ENCODE measurements at places on chromosomes 4 and X.

DNA sequence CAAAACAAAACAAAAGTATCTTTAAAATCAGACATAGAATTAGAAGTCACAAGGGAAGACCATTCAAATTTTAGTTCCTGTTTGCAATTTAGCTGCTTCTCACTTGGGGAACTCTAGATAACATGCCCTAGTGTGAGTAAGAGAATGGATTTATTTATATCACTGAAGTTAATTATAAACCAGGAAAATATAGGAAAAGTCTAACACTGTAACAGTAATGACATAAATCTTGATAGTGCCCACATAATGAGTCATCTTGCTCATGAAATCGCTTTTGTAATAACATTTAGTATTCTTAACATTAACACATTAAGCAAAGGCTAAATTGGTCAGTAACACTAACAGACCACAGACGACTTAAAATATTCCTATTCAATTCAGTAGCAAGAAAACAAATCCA, 710.7 kb downstream of the STPG2 start:
- no peak for DNase-seq

- no peak for DNase-seq
These were observed 160.8 kb upstream of the ANK2 start for GRCh38 chr4:112888622-112889021.

- no peak for DNase-seq
These were observed 40.8 kb downstream of the MGARP start for GRCh38 chr4:139239127-139239772.

GRCh38 chr4:76198411-76199237, 15.0 kb downstream of the SCARB2 start:
- DNase-seq: peak; percentile 22

DNA sequence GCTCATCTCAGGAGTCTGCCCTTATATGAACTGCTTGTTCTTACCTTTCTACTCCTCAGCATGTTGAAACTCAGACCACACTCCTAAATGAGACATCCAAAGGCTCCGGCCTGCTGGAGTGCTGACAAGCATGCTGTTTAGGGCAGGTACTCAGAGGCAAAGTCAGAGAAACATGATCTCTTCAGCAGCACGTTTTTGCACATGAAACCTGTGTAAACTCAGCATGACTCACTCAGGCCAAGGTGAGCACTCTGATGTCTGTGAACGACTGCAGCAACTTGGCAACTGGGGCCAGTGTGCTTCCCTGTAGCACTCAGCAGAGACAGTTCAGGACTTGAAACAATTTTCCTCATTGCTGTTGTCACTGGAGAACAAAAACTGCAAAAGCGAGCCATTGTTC, 109.6 kb downstream of the PACRGL start:
- no peak for DNase-seq

- DNase-seq: no peak
These were observed 131.2 kb downstream of the ZNF518B start for GRCh38 chr4:10326075-10326474.

DNA sequence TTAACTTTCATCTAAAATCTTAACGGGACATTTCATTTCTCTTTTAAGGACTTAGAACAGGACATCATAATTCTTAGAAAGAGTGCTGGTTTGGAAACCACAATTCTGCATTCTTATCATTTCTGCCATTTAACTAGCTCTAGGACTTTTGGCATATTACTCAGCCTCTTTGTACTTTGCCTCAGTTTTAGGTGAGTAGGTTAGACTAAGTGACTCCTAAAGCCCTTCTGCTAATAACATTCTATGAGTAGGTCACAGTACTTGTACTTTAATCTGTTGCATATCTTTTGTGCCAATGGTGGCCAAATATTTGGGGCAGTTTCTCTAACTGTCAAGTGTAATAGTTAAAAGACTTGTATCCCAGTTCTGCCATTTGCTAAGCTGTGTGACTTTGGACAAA, 115.4 kb upstream of the NUDT6 start:
- DNase-seq: no peak

DNA sequence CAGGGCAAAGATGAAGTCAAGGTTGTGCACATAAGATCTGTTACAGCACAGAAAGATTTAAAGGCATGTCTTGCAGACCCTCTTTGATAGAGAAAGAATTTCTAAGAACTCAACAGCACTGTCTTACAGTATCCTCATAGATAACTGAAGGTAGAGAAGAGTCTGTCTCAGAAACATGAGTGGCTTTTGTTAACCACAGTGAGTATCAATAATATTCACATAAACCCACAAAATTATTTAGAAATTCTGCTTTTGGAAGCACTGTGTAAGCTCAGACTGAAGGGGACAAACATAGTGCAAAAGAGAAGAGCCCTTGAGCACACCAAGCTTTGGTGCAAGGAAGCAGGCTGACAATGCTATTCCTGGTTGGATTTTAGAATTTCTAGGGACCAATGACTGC, 166.0 kb upstream of the SH3RF1 start:
- no peak for DNase-seq

GRCh38 chrX:11640089-11640488, 25.6 kb downstream of the ARHGAP6 start:
- no peak for DNase-seq

DNA sequence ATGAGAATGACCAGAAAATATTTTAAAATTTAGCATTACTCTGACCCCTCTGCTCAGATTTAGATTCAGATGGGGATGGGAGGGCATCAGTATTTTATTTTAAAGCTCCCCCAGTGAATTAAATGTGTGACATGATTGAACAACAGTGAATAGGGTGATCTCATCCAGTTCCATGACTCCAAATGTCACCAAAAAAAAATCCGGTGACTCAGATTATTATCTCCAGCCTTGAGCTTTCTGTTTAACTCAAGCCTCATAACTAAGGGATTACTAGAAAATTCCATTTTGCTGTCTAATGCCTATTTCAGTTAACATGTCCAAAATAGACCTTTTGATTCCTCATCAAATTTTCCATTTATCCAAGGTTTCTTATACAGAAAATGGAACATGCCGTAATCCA, 121.8 kb upstream of the TMEM47 start:
- no peak for DNase-seq

GRCh38 chr4:146245246-146245645, 30.9 kb downstream of the REELD1 start:
- DNase-seq: no peak

- no peak for DNase-seq
These were observed 87.4 kb upstream of the ETNPPL start for GRCh38 chr4:108850219-108850649.

DNA sequence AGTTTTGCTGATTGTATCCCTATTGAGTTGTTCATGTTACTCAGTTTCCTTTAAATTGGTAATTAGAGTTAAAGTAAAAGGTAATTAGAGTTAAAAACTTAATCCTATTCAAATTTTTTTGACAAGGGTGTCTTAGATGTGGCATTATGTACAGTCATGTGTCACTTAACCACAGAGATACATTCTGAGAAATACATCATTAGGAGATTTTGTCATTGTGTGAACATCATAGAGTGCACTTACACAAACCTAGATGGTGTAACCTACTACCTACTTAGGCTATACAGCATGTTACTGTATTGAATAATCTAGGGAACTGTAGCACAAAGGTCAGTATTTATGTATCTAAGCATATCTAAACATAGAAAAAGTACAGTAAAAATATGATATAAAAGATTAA, 39.2 kb downstream of the BEX3 start:
- DNase-seq: no peak

- DNase-seq: no peak
These were observed 11.4 kb downstream of the FAM120C start for GRCh38 chrX:54171527-54172250.

- no peak for DNase-seq
These were observed 144.4 kb downstream of the GLUD2 start for GRCh38 chrX:121191779-121192178.

DNA sequence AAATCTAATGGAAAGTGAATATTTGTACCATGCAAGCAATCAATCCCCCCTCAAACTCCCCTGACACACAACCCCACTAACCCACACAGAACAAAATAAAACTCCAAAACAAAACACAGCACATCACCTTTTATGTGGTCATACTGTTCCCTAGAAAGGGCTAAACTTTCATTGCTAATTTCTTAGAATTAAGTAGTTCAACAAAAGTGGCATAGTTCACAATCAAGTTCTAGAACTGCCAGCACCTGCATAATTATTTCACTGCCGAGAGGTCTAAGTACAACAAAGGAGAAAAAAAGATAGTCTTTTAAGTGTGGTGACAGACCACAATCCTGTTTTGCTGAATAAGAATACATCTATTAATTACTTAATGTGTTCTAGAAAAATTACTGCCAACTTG, 58.8 kb downstream of the AMMECR1 start:
- DNase-seq: no peak

- DNase-seq: no peak
These were observed 39.9 kb upstream of the RXFP1 start for GRCh38 chr4:158481811-158482210.

GRCh38 chr4:65646136-65646535, 24.2 kb downstream of the EPHA5 start:
- DNase-seq: no peak

GRCh38 chrX:49976682-49977197, 54.3 kb downstream of the CLCN5 start:
- no peak for DNase-seq

DNA sequence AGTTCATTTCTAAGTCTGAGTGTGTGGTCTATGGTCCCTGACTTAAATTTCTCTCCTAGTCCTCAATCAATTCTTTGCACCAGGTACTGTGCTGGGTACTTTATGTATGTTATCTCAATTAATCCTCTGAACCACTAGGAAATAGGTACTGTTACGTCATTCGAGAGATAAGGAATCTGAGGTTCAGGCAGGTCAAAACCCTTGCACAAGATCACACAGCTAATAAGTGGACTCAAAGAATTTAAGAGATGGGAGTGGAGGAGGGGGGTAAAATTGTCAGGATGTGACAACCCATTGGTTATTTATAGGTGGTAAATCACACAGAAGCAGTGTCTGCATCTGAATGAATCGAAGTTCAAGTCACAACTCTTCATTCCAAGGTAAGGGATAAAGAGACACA, 169.4 kb downstream of the EFHC2 start:
- no peak for DNase-seq

- no peak for DNase-seq
These were observed 434.0 kb downstream of the FAM133A start for GRCh38 chrX:94107981-94108380.

DNA sequence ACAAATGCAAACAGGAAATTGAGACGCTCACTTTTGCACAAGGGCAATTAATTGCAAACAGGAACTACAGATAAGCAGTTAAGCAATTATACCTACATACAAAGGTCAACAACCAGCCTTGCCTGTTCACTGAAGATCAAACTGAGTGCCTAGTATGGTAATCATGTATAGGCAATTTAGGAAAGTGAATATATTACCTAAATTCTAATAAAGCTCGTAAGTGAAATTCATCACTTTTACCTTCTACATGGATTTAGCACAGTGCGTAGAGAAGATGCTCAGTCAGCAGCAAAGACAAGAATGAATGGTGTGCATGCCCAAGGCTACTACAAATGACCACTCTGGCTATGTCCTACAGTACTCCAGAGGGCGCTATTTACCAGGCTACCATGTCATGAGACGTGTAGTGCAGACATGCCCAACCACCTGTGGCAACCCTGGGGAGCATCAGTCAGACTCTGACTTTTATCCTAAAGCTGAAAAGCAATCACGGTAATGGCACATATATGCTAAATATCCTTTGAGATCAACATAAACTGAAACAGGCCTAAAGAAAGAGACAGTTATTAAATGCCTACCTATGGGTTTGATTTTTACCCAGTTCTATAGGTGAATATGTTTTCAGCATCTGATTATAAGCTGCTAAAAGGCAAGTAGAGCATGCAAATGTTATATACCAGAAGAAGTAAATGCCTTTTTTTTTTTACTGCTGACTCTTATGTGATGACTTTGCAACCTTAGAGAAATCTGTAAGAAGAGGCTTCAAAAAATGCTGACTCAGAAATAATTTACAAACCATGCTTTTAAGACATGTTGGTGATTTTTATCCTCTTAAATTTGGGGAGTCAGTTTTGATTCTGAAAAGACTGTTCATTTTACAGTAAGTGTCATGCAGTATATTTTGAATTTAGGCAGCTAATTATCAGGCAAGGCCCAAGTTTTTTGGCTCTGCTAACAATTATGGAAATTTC, 178.0 kb downstream of the PPP3CA start:
- no peak for DNase-seq

DNA sequence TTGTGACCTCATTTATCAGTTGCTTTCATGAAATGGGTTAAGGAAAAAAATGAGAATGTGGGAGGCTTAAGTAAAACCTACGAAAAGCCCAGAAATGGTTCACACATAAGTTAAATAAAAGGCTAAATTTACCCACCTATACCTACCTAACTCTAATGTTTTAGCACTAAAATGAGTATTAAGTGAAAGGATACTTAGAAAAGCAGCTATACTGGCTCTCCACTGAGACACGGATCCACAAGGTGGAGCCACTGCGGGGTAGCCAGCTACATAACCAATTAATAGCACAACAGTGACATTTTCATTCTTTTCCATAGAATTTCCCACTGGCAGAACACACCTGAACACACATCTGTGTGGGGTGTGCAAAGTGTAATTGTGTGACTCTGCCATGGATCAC, 101.9 kb downstream of the MAML3 start:
- peak; percentile 11 for DNase-seq

DNA sequence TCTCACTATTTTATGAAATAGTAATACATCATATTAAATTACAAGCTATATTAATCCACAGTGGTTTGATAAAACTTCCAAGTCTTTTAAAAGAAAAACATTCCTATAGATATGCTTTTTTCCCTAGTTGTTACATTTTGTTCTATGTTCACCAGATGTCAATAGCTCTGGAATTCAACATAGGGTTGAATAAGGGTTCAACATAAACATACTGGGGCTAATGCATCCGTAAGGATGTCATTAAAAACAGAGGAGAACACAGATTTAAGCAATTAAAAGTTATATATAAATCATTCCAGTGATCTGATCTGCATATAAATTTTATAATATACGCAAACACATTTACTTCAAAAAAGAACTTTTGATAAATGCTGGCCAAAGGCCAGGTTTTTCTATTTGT, 32.5 kb downstream of the SULT1B1 start:
- DNase-seq: no peak

- no peak for DNase-seq
These were observed 13.7 kb upstream of the ZBTB33 start for GRCh38 chrX:120236687-120237479.

- no peak for DNase-seq
These were observed 172.5 kb downstream of the CAMK2D start for GRCh38 chr4:113588895-113589668.

DNA sequence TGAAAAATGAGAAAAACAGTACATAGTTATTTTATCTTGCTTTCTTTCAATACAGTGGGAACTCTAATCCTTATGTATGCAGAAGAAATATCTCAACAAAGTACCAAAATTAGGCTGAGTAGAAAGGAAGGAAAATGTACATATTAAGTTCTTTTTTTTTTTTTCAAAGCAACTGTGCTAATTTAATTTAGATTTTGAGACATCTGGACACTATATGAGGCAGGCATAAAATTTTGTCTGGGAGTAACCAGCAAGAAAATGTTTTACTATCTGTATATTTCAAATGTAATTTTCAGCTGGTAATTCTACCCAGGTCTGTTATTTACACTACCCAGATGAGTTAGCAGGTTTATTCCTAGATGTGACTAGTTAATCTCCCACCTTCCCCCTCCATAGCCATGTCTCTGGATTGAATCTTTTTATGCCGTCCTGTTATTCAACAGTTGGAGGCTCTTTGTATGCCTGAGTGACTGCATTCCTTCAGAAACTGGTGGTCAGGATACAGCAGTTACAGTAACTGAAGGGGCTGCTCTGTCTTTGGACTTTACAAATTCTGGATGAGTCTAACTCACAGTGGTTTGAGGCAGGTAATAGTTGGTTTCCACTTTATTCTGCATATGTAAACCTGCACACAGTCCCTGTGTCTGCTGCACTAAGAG, 633.6 kb downstream of the PCDH18 start:
- DNase-seq: no peak
